ENCODE measurements at places on chromosomes 2 and 18.

DNA sequence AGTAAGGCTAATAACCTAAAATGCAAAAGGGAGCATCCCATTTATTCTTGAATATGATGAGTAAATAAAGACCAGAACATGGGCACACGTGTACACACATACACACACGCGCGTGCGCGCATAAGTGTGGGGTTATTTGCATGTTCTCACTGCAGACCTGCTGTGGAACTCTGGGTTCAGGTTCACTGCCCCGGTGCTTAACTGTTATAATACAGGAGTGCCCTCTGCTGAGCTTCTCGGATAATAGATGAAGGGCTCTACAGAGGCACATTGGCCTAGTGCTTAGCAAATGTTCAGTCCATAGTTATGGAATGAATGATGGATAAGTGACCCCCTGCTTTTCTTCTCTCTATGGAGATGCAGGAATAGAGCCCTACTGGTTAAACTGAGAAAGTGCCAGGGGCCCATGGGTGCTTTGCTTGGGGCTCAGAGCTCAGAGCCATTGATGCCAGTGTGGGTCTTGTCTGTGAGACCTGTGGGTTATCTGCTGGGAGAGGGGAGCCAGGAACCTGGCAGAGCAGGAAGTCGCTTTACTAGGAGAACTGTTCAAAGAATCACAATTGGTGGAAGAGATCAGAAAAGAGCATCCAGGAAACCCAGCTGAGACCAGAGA is 3.6 kb upstream of the ARL4C start:
- peak; percentile 60 for DNase-seq

GRCh38 chr2:236265675-236266074 is 1.5 kb upstream of the ASB18 start:
- no peak for DNase-seq

- no peak for DNase-seq
These were observed 24.4 kb downstream of the NMS start for GRCh38 chr2:100494712-100495111.

DNA sequence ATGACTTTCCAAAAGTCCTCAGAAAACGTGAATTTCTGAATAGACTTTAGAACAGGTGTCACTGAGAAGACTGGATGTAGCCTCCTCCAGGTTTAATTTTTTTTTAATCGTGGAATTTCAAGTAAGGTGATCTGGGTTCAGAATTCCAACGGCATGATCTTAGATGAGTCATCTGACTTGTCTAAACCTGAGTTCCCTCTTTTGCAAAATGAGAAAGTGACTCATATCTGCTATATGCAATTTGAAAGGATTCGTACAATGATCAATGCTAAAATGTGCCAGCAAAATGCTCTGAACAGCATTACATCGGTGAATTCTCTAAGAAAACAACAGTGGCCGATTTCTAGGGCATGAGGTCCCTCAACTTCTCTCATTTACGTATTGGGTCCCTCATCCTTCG is 69.1 kb upstream of the ZNF516 start:
- DNase-seq: no peak
